ENCODE measurements at places on chromosomes 5 and 9. TPM values are rescaled to one million over a fixed set of nuclear protein-coding genes. Genes with fewer than 3 reads are reported as not detected.

DNA sequence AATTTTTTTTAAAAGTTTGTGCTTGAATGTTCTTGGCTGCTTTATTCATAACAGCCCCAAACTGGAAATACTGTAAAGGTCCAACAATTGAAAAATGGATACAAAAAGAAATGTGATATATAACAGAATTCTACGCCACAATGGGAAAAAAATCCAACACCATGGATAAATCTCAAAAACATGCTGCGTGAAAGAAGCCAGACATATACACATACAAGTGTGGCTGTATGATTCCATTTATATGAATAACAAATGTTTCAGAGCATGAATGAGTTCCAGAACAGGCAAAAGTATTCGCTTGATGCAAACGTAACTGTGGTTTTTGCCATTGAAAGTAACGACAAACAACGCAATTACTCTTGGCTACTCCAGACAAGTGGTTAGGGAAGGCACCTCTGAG, 7.2 kb upstream of the SFXN1 start:
- no peak for DNase-seq

DNA sequence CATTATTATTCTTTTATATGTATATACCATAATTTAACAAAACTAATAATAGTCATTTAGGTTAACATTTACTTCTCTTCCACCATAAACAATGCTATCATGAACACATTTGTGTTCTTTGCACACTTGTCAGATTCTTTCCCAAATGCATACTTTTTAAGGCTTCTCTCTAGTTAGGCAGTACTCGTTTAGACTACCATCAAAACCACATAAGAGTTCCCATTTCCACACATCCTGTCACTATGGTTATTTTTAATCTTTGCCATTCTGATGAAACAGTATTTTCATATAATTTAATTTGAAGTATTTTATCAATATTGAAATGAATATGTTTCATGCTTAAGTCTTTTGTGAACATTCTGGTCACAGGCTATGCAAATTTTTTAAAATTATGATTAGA, 15.1 kb downstream of the DROSHA start:
- DNase-seq = no peak

DNA sequence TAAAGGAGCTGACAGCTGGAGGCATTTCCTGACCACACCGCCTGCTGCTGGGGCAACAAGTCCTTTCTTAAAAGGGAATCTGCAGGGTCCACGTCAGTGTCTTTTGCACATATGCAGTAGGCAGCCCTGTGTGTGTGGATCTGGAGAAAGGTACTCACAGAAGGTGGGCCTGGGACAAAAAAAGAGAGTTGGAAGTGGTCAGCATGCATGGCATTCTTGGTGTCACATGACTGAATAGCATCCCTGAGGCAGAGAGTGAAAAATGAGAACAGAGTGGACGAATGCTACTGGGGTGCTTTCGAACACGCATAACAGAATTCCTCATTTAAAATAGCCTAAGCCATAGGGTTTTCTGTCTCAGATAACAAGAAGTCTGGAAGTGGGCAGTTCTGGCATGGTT, 47.0 kb downstream of the DNAJC21 start:
- no peak for DNase-seq

Gene GDNF
- 17.5 TPM for polyA plus RNA-seq

Gene PHPT1
- polyA plus RNA-seq = 64.9 TPM

Measured in left kidney (tissue), 8 donors.